T47D (cell line): ENCODE measurements at places on chromosomes 11 and 22.

DNA sequence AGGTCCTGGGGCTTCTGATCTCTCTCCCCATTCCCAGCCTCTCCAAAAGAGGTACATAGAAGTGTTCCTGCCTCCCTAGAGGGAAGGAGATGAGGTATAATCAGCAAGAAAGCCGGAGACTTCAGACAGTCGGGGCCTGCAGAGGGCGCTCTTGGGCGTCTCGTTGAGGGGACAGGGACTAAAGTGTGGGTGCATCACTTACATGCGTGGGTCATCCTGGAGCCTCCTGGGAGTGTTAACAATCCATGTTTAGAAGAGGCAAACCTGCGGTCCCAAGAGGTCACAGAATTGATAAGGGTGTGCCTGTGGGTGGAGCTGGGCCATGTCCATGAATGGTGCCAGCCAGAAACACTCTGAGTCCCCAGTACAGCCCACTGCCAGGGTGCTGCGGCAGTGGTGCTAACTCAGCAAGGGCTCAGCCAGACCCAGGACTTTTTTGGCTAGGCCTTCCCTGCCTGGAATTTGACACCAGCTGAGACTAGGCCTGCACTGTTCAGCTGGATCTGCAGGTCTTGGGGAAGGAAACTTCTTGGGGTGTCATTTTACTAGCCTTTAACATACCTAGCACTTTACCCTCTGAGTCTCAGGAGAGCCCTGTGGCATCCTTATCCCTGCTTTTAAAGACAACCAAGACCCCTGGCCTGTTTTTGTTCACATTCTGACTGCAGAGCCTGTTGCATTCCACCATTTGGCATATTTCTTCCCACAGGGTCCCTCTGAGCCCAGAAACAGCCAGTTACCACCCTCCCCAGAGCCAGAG is 5.5 kb downstream of the YDJC start:
- DNase-seq: peak; percentile 21

- no peak for DNase-seq
These were observed 9.6 kb downstream of the NEAT1 start for GRCh38 chr11:65432100-65432650.

GRCh38 chr11:92969634-92970347 is at the start of gene MTNR1B:
Gene MTNR1B (plus strand): TSS chr11:92969651. CDS start chr11:92969726, 75 bp downstream.
- no peak for DNase-seq

- DNase-seq: no peak
These were observed 175.2 kb downstream of the NELL1 start for GRCh38 chr11:20844630-20845029.

GRCh38 chr11:64838600-64839334 is 5.7 kb downstream of the CDC42BPG start:
- no peak for DNase-seq

- DNase-seq: no peak
These were observed 456.9 kb downstream of the BRD1 start for GRCh38 chr22:49370627-49371301.

DNA sequence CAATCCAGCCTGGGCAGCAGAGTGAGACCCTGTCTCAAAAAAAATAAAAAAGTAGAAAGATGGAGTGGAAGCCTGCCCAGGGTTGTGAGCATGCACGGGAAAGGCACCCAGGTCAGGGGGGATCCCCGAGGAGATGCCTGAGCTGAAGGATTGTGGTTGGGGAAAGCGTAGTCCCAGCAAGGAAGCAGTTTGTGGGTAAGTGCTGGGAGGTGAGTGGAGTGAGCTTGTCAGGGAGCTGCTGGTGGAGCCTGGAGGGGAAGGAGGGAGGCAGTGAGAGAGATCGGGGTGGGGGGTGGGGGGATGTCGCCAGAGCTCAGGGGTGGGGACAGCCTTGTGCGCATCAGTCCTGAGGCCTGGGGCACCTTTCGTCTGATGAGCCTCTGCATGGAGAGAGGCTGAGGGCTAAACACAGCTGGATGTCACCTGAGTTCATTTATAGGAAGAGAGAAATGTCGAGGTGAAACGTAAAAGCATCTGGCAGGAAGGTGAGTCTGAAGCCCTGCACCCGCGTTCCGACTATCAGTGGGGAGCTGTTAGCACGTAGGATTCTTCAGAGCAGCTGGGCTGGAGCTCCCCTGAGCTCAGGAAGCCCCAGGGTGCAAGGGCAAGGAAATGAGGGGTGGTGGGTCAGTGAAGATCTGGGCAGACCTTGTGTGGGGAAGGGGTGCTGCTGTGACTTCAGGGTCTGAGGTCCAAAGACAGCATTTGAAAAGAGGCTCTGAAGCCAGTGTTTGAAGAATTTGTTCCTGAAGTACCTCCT is 10.2 kb downstream of the TMEM121B start:
- no peak for DNase-seq

DNA sequence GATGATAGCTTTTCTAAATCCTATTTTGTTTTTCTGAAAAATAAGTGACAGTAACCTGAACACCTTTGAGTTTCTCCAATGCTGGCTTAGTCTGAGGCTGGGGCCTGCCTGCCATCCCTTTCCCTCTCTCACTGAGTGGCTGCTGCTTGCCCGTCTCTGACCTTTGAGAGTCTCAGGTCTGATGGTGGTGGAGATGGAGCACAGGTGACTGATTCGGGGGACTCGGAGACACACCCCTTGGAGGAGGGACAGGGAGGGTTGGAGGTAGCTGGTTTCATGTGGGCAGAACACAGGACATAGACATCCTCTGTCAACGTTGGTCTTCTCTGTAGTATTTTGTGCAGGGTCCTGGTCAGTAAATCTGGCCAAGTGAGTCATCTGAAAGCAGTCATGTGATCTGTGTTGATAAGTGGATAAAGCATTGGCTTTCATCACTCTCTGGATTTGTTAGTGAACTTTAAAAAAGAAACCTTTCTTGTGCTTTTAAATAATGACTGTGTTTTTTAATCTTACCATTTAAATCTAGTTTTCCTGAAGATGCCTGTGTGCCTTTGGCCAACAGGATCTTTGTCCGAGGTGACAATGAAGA is 47.1 kb upstream of the CLDN5 start:
- no peak for DNase-seq

GRCh38 chr22:44220727-44221680 is 40.3 kb downstream of the PARVG start:
- no peak for DNase-seq

GRCh38 chr11:92703449-92703830 is 266.0 kb upstream of the MTNR1B start:
- DNase-seq: no peak
